Renal pelvis (tissue), 12 donors: ENCODE measurements at places on chromosomes 12 and 14.

- DNase-seq = no peak
Observed at GRCh38 chr12:44889162-44889561, 13.0 kb upstream of the NELL2 start.

DNA sequence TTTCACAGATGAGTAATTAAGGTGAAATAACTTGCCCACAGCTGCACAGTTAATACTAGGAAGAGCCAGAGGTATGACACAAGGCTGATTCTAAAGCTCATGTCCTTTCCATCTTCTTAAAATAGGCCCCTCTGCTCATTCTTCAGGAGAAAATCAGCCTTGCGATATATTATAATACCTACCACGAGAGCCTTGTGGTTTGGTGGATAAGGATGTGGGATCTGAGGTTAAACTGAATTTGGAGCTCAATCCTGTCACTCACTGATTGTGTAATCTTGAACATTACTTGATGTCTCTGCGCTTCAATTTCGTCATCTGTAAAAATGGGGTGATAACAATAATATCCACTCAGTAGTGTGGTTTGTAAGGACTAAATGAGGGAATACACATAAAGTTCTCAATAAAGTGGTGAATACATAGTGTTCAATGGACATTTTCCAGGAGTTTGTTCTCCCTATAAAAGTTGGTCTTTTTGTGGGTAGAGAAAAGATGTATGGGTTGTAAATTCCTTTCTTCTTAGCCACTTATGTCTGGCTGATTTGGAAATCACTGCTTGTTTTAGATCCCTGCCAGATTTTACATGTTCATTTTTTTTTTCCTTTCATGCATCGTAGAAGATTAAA, 25.1 kb upstream of the ATP2B1 start:
- no peak for DNase-seq

- DNase-seq = no peak
Observed at GRCh38 chr12:84270470-84271140, 642.0 kb downstream of the SLC6A15 start.

DNA sequence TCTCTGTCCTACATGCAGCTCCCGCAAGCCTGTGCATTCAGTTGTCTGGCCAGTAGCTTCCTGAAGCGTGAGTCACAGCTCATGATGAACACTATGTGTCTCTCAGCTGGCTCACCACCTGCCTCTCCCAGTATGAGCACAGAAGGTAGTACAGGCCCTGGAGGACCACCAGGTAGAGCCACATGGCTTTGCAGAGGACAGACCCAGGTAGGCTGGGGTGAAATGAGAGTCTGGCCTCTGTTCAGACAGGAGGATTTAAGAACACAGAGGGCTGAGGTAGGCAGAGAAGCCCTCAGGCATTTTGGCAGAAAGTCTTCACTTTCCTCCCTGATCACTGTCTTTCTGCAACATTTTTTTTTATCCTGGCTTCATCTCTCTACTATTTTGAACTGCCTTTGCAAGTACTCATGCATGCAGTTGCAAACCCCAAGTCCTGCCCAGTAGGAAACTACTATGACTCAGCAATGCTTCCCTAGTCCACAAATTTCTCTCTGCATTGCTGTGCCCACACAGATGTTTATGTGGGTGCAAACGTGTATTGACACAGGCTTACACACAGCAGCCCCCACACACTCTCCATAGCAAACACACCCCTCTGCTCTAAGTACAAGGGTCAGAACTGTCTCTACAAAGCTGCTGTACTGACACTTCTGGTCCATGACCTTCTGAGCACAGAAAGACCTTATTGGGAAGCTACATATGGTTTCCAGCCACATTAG, 7.2 kb upstream of the SDR9C7 start:
- DNase-seq = no peak

DNA sequence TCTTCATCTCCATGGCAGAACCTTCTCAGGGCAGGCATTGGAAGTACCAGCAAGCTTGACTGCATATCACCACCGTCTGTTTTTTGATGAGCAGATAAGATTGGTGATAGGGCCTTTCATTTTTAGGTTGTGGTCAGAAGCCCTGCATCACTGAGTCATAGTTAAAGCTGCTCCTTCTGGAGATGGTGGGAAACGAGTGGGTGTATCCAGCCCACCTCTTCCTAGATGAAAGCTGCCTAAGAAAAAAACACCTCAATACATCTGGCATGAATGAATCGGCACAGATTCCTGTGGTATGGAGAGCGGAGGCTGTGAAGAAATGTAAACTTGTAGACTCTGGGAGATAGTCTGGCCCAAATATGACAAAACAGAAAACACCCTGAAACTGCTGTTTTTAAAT, 248.7 kb upstream of the EGLN3 start:
- DNase-seq = no peak

GRCh38 chr14:89702073-89702875, 252.3 kb downstream of the EFCAB11 start:
- peak; percentile 43 for DNase-seq

GRCh38 chr12:52246720-52247621, 13.9 kb downstream of the KRT7 start:
- DNase-seq = no peak

DNA sequence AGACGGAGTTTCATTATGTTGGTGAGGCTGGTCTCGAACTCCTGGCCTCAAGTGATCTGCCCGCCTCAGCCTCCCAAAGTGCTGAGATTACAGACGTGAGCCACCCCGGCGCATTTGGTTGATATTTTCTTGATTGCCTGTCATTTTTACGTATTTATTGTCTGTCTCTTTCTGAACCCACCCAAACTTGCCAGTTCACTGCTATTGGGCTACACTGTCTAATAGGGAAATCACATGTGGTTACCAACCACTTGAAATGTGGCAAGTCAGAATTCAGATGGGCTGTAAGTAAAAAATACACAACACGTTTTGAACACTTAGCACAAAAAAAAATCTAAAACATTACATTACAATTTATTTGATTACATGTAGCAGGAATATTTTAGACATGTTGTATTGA, 2.1 kb downstream of the WSB2 start:
- DNase-seq = no peak

- no peak for DNase-seq
Observed at GRCh38 chr12:74984631-74985030, 225.0 kb downstream of the KCNC2 start.

GRCh38 chr14:32013083-32013482, 64.0 kb upstream of the ARHGAP5 start:
- DNase-seq = no peak

DNA sequence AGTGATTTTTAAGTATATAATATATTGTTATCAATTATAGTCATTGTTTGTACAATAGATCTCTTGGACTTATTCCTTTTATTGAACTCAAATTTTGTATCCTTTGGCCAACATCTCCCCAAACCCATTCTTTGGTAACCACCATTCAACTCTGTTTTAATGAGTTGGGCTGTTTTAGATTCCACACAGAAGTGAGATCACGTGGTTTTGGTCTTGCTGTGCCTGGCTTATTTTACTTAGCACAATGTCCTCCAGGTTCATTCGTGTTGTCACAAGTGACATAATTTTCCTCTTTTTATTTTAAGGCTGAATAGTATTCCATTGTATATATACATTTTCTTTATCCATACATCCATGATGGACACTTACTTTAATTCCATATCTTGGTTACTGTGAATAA, 40.2 kb upstream of the LTA4H start:
- no peak for DNase-seq

- DNase-seq = no peak
Observed at GRCh38 chr14:55450987-55451386, 10.6 kb upstream of the TBPL2 start.

DNA sequence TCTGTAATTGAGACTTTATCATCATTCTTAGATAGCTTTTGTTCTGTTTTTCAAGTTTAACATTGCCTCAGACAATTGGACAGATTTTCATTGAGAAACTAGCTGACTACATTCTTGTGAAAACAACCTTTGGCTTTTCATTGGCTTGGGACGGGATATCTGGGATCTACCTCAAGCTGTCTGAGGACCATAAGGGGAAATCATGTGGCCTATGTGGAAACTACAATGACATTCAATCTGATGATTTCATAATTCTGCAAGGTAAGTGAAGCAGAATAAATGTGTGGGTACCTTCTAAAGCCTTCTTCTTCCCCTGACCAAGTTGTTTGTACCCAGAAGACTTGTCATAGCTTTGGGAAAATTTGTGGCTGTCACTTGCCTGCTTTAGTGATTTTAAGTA, 133.5 kb downstream of the OTOGL start:
- no peak for DNase-seq

- DNase-seq = no peak
Observed at GRCh38 chr12:10926269-10926668, 2.8 kb upstream of the PRH2 start.

GRCh38 chr14:34137001-34137745, 186.3 kb upstream of the EGLN3 start:
- no peak for DNase-seq

GRCh38 chr12:116661341-116661740, 76.5 kb downstream of the SPRING1 start:
- DNase-seq = no peak

- DNase-seq = no peak
Observed at GRCh38 chr14:50928002-50928635, 16.2 kb downstream of the PYGL start.

DNA sequence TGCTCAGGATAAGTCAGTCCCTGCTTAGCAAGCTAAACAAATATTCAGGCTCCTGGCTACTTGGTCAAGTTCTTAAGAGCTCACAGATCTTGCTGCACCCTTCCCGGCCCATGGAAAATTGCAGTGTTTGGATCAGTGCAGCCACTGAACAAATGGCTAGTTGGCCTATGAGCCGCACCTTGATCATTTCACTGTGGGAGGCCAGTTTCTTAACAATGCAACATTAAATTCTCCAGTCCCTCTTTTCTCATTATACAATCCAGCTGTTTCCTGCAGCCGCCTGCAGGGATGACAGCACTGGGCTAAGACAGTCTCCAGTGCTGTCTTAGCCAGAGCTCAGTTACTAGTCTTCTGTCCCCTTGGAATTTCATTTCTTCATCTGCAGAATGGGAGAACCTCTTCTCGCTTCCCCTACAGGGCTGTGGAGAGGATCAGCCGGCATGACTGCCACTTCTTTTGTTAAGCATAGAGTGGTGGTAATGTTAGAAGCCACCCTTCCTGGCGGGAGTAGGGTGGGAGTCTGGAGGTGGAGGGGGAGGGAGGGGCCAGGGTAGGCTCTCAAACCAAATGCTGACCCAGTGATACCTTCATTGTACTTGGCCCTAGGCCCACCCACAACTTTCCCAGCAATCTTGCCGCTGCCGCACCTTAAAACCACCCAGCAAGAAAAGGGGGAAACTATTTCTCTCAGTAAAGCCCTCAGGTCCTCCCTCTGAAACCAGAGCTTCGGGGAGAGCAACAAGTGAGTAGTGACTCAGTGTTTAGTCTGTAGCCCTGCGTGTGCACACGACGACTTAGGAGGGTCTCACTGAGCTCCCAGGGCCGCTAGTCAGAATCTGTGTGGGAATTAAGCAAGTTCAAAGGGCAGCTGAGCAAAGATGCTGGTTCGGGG, 145.7 kb downstream of the NUAK1 start:
- no peak for DNase-seq

DNA sequence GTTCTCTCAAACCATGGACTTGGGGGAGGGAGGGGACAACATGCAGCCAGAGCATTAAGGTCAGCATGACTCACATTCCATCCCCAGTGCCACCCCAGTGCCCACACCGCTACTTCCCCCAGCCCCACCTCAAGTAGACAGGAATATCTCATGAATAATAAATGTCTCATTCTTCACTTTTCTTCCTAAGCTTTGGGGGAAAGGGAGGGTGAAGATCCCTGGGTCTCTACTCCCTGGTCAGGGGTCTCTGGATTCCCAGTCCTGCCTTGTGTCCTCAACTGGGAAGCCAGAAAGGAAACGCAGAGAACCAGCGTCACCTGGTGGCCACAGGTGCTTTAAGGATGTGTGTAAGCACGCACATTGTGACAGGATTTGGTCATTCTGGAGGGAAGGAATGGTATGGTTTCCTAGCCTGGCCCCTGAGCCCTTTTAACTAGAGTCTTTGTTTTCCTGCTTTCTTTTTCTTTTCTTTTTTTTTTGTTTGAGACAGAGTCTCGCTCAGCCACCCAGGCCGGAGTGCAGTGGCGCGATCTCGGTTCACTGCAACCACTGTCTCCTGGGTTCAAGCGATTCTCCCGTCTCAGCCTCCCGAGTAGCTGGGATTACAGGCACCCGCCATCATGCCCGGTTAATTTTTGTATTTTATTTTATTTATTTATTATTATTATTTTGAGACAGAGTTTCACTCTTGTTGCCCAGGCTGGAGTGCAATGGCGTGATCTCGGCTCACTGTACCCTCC, 3.4 kb downstream of the GPR84 start:
- DNase-seq = peak; percentile 93

GRCh38 chr14:37985826-37986470, 221.8 kb upstream of the SSTR1 start:
- DNase-seq = peak; percentile 41

DNA sequence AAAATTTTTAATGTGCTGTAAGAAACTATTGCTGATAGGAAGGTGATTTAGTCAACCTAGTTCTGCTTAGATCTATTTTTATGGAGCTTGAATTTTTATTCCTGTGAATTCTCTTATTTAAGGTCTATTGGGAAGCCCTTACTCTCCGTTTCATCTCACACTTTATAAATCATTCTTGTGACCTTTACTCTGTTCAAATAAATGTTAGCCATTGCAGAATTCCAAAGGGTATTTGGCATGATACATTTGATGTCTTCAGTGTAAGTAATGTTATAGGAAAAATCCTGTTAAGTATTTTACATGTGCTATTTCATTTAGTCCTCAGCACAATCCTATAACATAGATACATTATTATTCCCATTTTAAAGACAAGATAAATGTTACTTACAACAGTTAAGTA, 12.5 kb downstream of the PTPRQ start:
- no peak for DNase-seq

- no peak for DNase-seq
Observed at GRCh38 chr14:72525087-72525915, 368.6 kb downstream of the DPF3 start.

DNA sequence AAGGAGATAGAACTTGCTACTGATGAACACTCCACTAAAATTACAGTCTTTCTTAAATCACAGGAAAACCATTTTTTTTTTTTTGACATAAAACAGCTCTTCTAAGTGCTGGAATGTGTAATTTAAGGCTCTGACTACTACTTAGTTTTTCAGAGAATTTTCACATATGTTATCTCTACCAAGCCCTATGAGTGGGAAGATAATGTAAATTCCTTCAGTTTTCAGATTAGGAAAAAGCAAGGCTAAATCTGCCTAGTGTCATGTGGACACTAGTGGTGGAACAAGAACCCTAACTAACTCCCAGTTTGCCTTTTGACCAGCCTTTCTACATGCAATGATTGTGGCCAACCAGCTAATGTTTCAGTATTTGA, 37.3 kb upstream of the CSRP2 start:
- DNase-seq = no peak

DNA sequence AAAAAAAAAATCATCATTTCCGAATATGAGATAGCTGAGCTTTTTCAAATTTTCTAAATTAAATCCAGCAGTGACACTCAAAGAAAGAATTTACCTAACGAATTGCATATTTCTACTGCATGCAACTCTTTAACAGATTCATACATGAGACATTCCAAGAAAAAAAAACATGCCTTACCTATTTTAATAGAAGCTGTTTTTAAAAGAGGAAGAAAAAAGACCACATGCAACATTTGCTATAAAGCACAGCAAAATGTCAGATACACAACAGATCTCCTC, 18.5 kb downstream of the CORO1C start:
- DNase-seq = no peak

GRCh38 chr14:89351516-89352404, 65.3 kb downstream of the FOXN3 start:
- DNase-seq = peak; percentile 69
